ENCODE measurements at places on chromosomes 6 and 20.

DNA sequence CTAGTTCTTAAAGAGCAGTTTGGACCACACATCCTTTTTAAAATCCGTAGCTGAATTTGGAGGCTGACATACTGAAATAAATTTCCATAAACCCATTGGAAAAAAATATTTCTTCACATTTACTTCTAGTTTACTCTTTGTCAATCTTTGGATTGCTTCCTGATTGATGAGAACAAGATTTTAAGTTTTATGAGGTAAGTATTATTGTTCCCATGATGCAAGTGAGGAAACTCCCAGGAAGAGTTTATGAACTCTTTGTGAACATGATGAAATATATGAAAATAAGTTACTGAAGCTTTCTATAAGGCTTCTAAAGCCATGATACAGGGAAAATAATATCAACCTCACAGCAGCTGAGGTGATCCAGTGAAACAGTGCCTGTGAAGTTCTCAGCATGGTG, 320.0 kb downstream of the GJA1 start:
- DNase-seq: no peak

DNA sequence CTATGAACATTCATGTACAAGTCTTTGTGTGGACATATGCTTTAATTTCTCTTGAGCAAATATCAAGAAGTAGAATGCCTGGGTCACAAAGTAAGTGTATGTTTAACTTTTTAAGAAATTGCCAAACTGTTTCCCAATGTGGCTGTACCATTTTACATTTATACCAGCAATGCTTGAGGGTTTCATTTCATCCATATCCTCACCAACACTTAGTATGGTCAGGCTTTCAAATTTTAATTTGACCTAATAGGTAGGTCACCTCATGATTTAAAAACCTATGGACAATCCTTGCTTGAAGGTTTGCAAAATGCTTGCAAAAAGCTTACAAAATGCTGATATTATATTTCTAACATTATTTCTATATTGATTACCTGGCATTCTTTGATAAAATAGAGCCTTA, 19.5 kb upstream of the SRSF3 start:
- no peak for DNase-seq

GRCh38 chr6:167702241-167702827, 124.4 kb upstream of the AFDN start:
- DNase-seq: no peak

GRCh38 chr6:55277646-55278045, 49.6 kb upstream of the GFRAL start:
- DNase-seq: no peak

- no peak for DNase-seq
Observed at GRCh38 chr6:11309947-11310665, 77.6 kb upstream of the NEDD9 start.

GRCh38 chr20:10308652-10309051, 90.0 kb downstream of the SNAP25 start:
- no peak for DNase-seq

DNA sequence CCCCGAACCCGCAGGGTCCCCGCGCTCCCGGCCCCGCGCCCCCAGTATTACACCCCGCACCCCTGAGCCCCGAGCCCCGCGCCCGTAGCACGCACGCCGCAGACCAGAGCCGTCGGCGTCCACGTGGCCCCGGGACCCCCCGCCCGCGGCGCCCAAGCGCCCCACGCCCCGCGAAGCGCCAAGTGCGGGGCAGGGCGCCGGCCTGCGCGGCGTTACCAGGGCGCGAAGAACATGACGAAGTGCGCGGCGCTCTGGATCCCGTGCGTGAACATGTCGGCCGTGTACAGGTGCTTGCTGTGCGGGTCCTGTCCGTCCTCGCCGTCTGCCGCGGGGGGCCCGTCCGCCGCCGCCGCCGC, 312 bp downstream of the TXNDC5 start:
- peak; percentile 75 for DNase-seq

DNA sequence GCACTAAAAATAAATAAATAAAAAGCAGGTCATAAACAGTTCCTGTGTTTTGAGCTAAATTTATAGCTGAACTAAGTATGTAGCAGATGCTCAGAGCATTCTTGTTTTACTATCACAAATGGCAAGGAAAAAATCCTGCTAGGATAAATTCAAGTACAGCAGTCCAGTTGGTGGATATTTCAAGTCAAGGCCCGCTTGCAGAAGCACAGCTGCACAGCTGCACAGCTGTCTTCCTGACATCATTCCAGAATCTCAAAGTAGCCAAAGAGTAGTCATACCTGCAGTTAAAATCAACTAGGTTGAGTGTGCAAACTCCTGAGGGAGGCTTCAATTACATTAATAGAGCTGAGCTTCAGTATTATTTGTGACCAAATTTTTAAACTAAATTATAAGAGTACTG, 297.7 kb upstream of the MANEA start:
- peak; percentile 22 for DNase-seq

- no peak for DNase-seq
Observed at GRCh38 chr20:47508278-47508677, 6.6 kb downstream of the NCOA3 start.

GRCh38 chr6:72061286-72061685, 174.9 kb downstream of the RIMS1 start:
- DNase-seq: no peak

- no peak for DNase-seq
Observed at GRCh38 chr6:114181664-114182063, 161.2 kb downstream of the HS3ST5 start.

DNA sequence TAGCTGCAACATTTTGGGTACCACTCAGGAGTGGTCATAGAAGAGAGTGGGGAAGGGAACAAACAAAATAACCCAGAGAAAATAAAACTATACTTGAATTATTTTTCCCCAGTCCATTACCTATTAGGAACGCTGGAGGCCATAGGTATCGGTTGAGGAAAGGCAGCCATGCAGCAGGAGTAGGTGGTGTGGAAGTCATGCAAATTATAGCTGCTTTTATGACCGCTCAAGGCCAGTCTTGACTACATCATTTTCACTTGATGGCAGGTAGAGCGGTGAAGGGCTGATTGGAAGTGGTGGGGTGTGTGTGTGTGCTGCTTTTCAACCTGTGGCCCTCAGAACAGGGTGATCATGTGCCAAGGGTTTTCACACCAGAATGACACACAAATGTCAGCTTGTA, 36.5 kb upstream of the KIF13A start:
- no peak for DNase-seq

DNA sequence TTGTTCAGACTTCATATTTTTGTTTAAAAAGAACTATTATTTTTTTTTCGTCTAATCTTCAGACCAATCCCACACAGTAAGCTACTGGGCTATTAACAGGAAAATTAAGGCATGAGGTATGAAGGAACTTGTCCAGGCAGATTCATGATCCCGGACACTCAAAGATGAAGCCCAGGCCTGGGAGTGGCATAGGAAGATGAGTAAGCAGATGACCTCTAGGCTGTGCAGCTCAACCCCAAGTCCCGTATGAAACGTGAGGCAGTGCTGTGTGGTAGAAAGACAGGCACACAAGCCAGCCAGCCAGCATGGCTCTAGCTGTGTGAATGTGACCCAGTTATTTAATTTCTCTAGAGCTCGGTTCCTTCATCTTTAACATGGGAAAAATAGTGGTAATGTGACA, 231.9 kb downstream of the CLIC5 start:
- DNase-seq: no peak

GRCh38 chr6:144546807-144547206, 261.7 kb downstream of the UTRN start:
- no peak for DNase-seq

GRCh38 chr6:114200891-114201290, 141.9 kb downstream of the HS3ST5 start:
- no peak for DNase-seq

- no peak for DNase-seq
Observed at GRCh38 chr6:26613201-26613600, 16.4 kb downstream of the ABT1 start.

GRCh38 chr6:19851241-19852089, 14.3 kb downstream of the ID4 start:
- peak; percentile 93 for DNase-seq

DNA sequence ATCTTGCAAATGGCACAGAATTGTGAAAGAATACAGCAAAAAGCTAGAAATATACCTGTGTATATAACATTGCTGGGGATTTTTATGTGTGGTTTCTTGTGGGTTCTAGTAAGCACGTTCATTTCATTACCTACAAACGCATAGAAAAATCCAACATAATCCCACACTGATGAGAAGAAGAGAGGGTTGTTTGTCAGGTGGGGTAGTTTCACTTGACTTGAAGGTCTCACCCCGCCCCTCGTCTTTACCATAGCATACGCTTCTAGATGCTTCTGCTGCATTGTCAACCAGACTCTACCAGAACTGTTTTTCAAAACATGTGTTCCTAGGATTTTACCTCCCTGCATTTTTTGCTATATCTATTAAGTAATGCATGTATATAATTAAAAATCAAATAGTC, 284.1 kb upstream of the TAB2 start:
- DNase-seq: no peak

- no peak for DNase-seq
Observed at GRCh38 chr20:62888406-62888805, 26.8 kb upstream of the TCFL5 start.

DNA sequence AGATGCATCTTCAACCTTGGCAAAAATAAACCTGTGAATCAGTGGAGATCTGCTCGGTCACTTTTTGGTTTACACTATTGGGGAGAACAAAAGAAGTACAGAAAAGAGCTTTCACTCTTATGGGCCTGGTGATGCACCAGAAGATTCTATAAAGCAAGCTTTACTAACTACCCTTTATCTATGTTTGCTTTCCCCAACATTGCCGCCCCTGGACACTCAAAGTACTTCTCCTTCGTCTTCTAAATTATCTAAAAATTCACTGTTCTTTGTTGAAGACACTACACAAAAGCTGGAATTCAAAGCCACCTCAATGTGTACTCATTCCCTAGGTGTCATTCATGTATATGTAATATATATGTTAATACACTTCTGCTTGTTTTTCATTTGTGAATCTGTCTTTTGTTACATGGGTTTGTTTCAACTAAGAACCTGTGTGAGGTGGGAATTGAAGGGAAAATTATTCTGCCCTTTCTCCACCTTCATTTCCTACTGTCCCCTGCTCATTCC, 97.9 kb upstream of the BTN3A2 start:
- no peak for DNase-seq

DNA sequence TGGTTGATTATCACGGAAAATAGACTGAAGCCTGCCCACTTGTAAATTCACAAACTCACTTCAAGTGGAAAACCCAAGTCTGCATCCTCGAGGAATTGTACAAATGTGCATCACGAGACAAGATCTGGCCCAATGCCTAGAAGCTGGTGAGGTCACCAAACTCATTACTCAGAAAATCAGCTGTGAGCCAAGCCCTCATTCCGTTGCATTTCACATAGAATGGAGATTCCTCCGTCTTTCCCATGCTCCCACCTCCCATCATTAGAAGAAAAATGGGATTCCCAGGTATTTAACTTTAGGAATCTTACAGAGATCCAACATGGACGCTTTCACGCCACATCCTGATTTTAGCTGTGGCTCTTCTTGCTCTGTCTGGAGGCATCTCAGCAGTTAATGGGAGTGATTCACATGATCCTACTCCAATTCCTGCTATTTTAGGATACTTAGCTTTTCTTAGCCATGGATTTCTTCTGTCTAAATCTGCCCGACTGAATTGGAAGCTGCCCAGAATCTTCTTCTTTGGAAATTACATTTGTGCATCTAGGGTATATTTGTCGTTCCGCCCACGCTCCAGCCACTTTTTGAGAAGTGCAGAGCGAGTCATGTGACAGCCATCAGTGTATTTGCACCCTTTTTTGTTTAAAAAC, 68.7 kb upstream of the STMND1 start:
- DNase-seq: peak; percentile 74

DNA sequence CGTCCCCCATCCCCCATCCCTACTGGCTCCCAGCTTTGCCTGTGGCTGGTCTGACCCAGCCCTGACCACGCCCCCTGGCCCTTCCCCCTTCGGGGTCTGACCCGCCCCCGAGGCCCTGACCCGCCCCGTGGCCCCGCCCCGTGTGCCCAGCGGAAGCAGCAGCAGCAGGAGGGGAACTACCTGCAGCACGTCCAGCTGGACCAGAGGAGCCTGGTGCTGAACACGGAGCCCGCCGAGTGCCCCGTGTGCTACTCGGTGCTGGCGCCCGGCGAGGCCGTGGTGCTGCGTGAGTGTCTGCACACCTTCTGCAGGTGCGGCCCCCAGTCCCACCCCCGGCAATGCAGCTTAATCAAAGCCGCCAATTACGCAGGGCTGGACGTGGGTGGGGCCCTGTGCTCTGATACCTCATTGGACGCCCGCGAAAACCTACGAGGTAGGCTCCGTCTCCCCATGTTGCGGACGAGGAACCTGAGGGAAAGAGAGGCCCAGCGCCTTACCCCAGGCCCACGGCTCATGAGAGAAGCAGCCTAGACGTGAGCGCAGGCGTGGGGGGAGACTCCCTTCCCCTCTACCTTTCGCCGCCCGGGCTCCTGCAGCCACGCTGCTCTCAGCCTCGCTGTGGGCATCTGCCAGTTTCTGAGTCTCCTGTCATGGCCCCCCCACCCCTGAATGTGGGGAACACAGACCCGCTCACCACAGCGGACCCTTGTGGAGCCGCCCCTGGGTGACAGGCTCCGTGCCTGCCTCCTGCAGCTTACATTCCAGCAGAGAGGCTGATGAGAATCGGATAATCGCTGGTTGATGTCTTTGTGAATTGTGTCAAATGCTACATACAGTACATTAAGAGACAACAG, 12.8 kb downstream of the RBCK1 start:
- DNase-seq: peak; percentile 66

DNA sequence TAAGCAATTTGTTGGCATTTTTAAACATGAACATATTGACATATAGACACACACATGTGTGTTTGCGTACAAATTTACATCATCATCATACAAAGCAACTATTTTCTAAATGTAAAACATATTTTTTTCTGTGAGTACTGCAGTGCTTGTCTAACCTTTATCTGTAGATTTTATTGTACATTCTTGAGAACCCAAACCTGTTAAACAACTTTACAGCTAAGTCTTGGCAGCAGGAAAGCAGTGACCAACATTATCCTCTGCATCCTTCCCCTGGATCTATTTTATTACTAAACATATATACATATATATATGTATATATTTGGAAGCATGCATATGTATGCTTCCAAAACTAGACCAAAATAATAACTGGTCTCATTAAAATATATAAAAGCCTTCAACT, 10.4 kb upstream of the PLCB1 start:
- no peak for DNase-seq

GRCh38 chr6:100518588-100518987, 53.9 kb upstream of the SIM1 start:
- peak; percentile 90 for DNase-seq

- peak; percentile 64 for DNase-seq
Observed at GRCh38 chr6:31396422-31397152, 6.8 kb upstream of the MICA start.

GRCh38 chr6:94501516-94501915, 1075.8 kb upstream of the MANEA start:
- peak; percentile 35 for DNase-seq

All from NCI-H69 (cell line).